Activated naive CD8-positive, alpha-beta T cell treated with anti-CD3 and anti-CD28 coated beads for 36 hours (primary cell): ENCODE measurements at places on chromosomes 4 and X. TPM values are rescaled to one million over a fixed set of nuclear protein-coding genes. Genes with fewer than 3 reads are reported as not detected.

Gene BBS12
- total RNA-seq: 0.72 TPM

GRCh38 chr4:99462875-99463464 is 27.8 kb upstream of the ADH7 start:
- H3K27me3 ChIP-seq: peaks cover 21% of the 10 kb centered on the region
- H3K4me3 ChIP-seq: no peak overlapping the region
- peak; percentile 37 for DNase-seq
- H3K27ac ChIP-seq: no peak overlapping the region
- no peaks in the 10 kb centered on the region for H3K4me1 ChIP-seq

DNA sequence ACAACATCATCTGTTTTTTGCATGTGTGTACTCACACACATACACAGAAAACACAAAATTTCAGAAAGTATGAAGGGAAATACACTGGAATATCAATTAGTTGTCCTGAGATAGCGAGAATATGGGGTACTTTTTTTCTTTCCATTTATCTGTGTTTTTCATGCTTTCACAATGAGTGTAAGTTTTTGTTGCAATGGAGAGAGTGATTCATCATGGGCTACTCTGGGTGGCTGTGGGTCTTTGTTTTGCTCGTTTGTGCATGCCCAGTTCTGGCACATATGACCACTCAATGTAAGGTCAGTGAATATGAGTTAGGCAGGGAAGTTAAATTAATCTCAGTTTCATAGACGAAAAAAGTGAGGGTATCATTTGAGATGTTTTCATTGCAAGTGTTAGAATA is 26.9 kb downstream of the XK start:
- no peaks in the 10 kb centered on the region for H3K27me3 ChIP-seq
- H3K36me3 ChIP-seq: no peaks in the 10 kb centered on the region
- H3K27ac ChIP-seq: no peak overlapping the region

Gene OTC
- total RNA-seq: not detected

DNA sequence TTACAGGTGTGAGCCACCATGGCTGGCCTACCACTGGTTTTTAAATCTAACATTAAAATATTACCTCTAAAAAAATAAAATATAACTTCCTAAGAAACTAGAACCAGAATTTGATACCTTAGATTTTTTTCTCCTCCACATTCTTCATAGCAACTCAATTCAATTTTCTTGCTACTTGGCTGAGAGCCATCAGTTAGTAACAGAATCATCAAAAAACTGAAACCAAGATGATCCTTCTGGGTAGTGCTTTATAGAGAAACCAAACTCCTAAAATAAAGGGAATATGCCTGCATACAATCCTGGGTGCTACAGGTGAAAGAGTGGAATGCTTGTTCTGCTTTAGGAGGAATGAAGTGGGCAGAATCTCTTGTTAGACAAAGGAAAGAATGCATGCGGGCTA is 64.4 kb downstream of the RPS3A start:
- H3K4me3 ChIP-seq: no peak overlapping the region
- no peaks in the 10 kb centered on the region for H3K4me1 ChIP-seq
- H3K27ac ChIP-seq: no peak overlapping the region
- no peaks in the 10 kb centered on the region for H3K36me3 ChIP-seq
- DNase-seq: no peak

- no peak for DNase-seq
- H3K27ac ChIP-seq: no peak overlapping the region
- peaks cover 19% of the 10 kb centered on the region for H3K27me3 ChIP-seq
- H3K4me1 ChIP-seq: no peaks in the 10 kb centered on the region
- H3K4me3 ChIP-seq: no peak overlapping the region
- no peaks in the 10 kb centered on the region for H3K36me3 ChIP-seq
Observed at GRCh38 chr4:69896530-69897116, 34.2 kb upstream of the CSN1S1 start.

DNA sequence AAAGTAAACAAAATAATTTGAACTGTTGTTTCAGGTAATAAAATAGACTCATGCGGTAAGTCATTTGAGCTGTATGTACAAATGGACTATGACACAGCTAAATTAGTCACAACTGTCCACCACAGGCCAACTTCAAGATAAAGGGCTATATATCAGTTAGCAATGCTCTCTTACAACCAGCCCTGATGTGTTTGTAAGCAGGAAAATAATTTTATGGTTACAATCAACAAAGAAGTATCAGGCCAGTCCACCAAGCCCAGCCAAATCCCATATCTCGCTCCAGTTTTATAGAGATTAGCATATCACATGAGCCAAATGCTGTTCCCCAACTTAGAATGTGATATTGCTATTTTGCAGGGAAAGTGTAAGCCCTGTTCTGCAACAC is 511 bp upstream of the DUSP21 start:
- peaks cover under 1% of the 10 kb centered on the region for H3K36me3 ChIP-seq
- DNase-seq: no peak
- no peaks in the 10 kb centered on the region for H3K4me1 ChIP-seq

Gene BLOC1S4
- 21.0 TPM for total RNA-seq

Gene SHISA3
- 0.21 TPM for total RNA-seq

- H3K36me3 ChIP-seq: peaks cover 3% of the 10 kb centered on the region
- no peak overlapping the region for H3K4me3 ChIP-seq
- DNase-seq: no peak
- H3K27me3 ChIP-seq: peaks cover 13% of the 10 kb centered on the region
- H3K27ac ChIP-seq: no peak overlapping the region
Observed at GRCh38 chr4:47639531-47639930, 154.5 kb downstream of the ATP10D start.

- H3K36me3 ChIP-seq: peaks cover 9% of the 10 kb centered on the region
- peaks cover 30% of the 10 kb centered on the region for H3K4me1 ChIP-seq
- no peak overlapping the region for H3K27ac ChIP-seq
- no peaks in the 10 kb centered on the region for H3K27me3 ChIP-seq
Observed at GRCh38 chr4:15805583-15806517, 27.7 kb downstream of the CD38 start.

Gene ZNF630
- 1.9 TPM for total RNA-seq

- no peak overlapping the region for H3K4me3 ChIP-seq
- no peaks in the 10 kb centered on the region for H3K27me3 ChIP-seq
- peaks cover 15% of the 10 kb centered on the region for H3K36me3 ChIP-seq
- no peaks in the 10 kb centered on the region for H3K4me1 ChIP-seq
Observed at GRCh38 chr4:123109139-123109538, 186.7 kb upstream of the NUDT6 start.

DNA sequence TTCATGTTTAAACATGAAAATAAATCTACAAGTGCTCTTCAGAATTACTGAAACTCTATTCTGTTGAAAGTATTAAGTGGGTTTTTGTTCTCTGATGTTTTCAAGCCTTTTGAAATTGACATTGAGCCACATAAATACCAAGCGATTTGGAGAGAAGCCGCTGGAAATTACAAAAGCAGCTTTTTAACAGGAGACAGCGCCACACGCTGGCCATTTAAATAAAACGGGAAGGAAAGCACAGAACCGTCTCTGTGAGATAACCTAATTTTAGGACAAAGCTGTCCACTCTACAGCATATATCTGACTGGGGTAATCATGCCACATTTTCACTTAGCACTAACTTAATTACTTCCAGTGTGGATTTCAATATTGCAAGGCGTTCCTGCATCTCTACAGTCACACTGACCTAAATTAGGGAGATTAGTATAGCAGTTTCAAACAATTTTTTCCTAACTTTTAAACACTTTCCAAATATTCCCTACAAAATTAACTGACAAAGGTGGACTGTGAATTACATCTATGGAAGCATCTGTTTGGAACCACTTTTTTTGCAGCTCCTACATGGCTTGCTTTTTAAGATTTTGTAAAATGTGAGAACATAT is 6.8 kb upstream of the ANOS1 start:
- peaks cover 9% of the 10 kb centered on the region for H3K27me3 ChIP-seq
- DNase-seq: no peak
- H3K27ac ChIP-seq: no peak overlapping the region
- H3K4me3 ChIP-seq: no peak overlapping the region

GRCh38 chr4:685679-686412 is 3.1 kb downstream of the SLC49A3 start:
- no peak overlapping the region for H3K27ac ChIP-seq
- H3K36me3 ChIP-seq: no peaks in the 10 kb centered on the region
- H3K27me3 ChIP-seq: peaks cover 15% of the 10 kb centered on the region
- no peak for DNase-seq
- no peak overlapping the region for H3K4me3 ChIP-seq
